ENCODE measurements at places on chromosomes 7 and 10.

DNA sequence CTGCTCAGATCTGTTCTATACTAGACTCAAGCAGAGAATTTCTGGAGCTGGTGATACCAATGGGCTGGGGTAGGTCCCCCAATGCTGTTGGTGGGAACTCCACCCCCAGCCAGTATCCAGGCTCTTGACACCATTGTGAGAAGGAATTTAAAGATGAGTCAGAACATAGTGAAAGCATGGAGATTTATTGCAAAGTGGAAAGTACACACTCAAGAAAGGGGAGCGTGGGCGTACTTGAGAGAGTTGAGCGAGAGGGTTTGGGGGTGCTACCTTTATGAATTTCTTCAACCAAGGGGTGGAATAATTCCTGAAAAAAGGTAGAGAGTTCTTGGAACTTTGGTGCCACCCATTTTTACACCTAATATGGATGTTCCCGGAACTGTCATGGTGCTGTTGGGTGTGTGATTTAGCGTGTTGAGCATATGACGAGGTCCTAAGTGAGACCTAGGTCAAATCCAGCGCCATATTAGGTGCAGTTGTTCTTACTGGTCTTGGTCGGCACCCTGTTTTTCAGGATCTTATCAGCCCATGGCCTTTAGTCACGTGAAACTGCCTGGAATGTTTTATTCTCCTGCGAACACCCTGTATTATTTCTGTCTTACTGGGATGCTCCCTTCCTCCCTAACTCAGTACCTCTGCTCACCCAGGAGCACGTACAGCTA, 122.0 kb upstream of the AHR start:
- DNase-seq = no peak

GRCh38 chr7:122148081-122148480, 4.0 kb upstream of the AASS start:
- DNase-seq = no peak

GRCh38 chr10:69213591-69214311, 6.4 kb upstream of the HKDC1 start:
- DNase-seq = no peak

- DNase-seq = no peak
Observed at GRCh38 chr7:70684173-70684572, 447.8 kb upstream of the GALNT17 start.

- DNase-seq = no peak
Observed at GRCh38 chr10:18409599-18410397, 241.6 kb downstream of the NSUN6 start.

- no peak for DNase-seq
Observed at GRCh38 chr7:47882635-47883034, 65.6 kb downstream of the PKD1L1 start.

- no peak for DNase-seq
Observed at GRCh38 chr7:30750683-30751650, 968 bp upstream of the INMT start.

DNA sequence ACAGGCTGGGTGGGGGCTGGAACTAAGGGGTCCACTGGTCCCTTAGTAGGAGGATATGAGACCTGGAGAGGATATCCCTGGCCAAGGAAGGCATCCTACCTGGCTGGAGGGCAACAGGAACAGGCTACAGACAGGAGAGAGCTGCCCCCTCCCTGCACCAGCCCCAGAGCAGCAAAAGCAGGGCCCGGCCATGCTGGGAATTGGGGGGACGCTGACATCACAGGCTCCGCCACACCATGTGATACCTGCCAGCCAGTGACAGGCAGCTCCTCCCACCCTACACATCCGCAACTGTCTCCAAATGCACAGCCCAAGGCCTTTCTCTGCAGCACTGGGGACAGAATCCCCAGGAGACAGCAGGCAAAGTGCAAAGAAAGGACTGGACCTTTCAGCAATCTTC, 100.0 kb downstream of the EBF3 start:
- no peak for DNase-seq

DNA sequence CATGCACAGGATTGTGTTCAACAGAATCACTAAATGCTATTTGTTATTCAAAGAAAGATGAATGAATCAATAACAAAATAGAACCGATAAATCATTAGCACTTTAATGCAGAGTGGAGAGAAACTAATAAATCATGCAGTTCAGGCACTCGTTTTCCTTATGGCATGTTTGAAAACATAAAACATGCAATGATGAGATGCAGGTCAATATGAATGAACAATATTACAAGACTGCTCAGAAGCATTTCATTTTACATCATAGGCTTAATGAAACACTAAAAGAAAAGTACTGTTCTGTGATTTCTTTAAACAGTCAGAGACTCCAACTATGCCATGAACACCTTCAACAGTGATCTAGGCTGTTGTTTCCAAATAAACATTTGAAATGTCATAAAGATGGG, 158.1 kb upstream of the ETV1 start:
- DNase-seq = no peak

DNA sequence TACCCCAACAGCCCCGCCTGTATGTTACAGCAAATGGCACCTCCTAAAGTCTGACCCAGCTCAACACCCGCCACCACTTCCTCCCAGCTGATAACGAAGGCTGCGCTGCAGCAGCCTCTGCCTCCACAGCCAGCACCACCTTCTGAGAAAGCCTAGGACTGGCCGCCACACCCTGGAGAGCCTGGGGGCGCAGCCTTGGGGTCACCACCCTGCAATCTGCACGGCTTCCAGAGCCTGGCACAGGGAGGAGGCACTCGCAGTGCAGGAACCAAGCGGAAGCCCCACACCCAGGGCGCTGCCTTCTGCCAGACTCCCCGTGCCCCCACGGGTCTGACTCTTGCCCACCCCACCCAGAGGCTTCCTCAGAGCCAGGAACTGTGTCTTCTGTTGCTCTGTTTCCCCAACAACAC, 112.5 kb downstream of the MAD1L1 start:
- no peak for DNase-seq

DNA sequence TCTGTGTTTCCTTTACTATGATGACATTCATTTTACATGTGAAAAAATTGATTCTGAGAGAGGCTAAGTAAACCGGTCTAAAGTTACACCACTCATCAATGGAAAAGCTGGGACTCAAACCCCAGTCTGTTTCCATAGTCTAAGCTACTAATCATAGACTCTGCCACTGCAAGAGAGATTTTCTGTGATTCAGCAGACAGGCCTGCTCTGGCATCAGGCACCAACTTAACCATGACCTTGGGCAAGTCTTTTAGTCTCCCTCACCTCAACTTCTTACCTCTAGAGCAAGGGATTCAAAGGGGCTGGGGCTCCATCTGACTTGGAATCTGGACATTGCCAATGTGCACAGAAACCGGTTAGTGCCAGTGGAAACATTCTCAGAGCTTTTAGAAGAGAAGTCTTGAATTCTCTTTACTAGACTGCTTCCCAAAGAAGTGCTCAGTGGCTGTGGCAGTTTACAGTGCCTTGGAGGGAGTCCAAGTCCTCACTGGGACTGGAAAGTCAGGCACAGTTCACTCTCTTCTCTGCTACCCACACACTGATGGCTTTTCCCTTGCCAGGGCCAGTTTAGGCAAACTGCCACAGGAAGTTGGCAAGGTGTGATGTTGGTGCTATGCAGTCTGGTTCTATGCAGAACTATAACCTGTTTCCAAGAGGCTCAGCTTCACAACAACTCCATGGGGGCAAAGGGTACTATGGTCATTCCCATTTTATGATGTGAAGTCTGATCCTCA, 4.5 kb upstream of the BLNK start:
- DNase-seq = no peak

All from NCI-H1048 (cell line).